ENCODE measurements at places on chromosomes 4 and X. TPM values are rescaled to one million over a fixed set of nuclear protein-coding genes. Genes with fewer than 3 reads are reported as not detected.

DNA sequence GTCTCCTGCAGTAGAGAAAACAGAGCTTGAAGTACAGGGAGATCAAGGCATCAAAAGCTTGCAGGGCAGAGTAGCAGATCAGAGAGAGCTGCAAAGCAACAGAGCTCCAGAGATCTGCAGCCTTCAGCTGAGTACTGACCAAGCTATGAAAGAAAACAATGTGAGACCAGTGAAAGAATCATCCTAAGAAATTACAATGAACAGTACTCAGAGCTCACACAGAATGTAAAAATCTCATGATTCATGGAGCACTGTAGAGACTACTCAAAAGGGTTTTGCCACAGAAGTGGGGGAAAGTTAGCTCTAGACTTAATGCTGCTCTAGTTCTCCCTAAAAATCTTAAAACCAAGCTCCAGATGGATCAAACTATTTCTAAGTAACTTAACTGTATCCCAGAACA is 80.0 kb upstream of the MAB21L2 start:
- peak; percentile 60 for DNase-seq

DNA sequence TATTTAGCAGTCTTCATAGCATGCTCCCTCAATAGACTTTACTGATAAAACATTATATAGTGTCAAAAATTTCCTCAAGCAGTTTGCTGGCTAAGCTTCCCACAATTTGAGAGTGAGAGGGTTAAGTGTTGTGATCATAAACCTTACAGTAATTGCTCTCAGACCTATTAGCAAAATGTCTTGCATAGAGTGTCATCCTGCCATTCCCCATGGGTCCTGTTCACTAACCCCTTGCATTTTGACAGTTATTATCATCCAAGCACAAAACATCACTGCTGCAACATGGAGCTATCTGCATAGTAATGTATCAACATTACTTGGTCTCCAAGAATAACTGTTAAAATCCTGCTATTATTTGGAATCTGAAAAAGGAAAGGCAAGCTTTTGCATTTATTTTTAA is 196.1 kb upstream of the GK2 start:
- no peak for DNase-seq

- DNase-seq = no peak
Measured at GRCh38 chr4:78799551-78800495, 23.7 kb downstream of the BMP2K start.

- no peak for DNase-seq
Measured at GRCh38 chr4:173237762-173238161, 69.2 kb downstream of the GALNT7 start.

DNA sequence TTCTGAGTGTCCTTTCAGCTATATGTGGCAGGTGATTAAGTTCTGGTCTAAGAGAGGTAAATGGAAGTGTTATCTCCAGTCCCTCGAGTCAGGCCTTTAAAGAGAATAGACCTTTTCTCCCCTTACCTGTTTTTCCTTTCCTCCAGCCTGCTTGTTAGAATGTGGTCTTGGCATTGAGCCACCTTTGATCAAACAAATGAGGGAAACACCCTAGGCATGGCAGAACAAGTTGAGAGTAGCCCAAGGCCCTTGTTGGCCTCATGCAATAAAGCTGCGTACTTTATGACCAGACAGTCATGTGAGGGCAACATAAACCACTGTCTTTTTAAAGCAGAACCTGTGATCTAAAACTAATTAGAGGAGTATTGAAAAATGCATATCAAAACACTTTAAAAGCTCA is 13.2 kb upstream of the IL13RA2 start:
- DNase-seq = no peak

- no peak for DNase-seq
Measured at GRCh38 chr4:6770581-6771228, 11.8 kb upstream of the KIAA0232 start.

DNA sequence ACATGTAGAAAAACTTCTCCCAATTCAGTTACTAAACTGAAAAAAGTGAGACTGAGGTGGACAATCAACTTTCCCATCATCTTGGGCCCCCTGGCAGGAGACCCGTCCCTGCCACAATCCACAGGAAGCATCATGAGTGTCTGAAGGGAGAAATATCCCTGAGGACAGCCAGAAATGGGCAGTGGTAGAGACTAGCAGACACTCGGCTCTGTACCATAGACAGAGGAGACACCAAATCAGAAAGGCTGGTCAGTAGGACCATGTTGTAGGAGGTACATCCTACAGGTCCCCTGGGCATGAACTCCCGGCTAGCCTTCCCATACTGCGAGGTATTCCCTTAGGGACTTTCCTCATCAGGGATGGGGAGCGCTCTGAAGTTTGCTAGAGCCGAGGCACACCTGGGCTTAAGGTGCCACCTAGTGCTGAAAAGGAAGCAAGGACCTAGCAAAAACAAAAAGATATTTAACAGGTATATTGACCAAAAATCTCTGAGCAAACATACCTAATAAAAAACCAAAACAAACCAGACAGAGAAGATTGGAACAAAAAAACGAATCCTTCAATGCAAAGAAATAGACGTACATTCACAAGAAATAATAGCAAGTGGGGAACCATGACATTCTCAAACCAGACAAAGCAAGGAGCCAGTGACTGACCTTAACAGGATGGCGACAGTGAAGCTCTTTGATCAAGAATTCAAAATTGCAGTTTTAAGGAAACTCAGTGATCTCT is 55.6 kb downstream of the HAUS3 start:
- DNase-seq = peak; percentile 22

DNA sequence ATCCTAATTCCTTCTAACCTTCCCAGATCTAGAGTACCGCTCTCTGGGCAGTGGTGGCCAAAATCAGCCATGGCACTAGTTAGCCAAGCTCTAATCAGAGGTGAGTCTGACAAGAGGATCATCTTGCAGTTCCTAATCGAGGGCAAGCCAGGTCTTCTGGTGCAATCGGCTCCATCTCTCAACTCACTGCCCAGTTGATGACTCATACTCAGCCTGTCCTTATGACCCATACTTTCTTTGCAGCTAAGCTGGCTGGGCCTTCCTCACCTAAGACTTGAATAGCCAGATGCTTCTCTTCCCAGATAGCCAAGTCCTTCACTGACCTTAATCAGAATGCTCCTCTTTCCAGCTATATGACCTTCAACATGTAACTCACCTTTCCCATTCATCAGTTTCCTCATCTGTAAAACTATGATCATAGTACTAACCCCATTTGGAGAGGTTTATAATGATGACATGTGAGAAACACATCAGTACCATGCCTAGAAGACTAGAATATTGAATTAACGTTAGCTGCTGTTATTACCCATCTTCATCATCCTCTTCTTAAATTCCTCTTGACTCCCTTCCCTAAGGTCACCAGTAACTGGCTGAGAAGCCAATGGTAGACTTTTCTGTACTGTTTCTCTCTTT is 57.1 kb downstream of the RELL1 start:
- DNase-seq = peak; percentile 87

The PNCK gene
- not detected for total RNA-seq

All from IMR-90 (cell line).